ENCODE measurements at places on chromosomes 2 and 18.
A peak's percentile ranks its signal among the peaks of the same experiment; 100 is the strongest.

GRCh38 chr2:15181092-15181745 is 379.9 kb downstream of the NBAS start:
- no peak for DNase-seq

DNA sequence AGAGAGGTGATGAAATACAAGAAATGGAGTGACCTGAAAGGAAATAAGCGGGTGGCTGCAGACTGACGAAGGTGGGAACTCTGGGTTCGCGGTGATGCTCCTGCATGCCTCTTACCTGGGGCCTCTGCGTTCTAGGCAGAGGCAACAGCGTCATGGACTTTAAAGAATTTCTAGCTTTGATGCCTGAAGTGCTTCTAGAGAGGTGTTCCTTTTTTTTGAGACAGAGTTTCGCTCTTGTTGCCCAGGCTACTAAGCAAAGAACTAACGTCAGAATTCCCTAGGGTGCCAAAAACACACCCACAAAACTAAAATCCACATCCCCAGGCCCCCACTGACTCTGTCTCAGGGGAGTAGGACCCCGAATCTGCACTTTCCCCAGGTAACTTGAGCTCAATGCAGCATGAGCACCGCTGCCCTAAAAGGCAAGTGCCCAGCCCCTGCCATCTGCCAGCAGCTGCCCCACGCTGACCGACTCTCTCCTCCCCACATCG is 110.5 kb upstream of the ID2 start:
- DNase-seq, result no peak

DNA sequence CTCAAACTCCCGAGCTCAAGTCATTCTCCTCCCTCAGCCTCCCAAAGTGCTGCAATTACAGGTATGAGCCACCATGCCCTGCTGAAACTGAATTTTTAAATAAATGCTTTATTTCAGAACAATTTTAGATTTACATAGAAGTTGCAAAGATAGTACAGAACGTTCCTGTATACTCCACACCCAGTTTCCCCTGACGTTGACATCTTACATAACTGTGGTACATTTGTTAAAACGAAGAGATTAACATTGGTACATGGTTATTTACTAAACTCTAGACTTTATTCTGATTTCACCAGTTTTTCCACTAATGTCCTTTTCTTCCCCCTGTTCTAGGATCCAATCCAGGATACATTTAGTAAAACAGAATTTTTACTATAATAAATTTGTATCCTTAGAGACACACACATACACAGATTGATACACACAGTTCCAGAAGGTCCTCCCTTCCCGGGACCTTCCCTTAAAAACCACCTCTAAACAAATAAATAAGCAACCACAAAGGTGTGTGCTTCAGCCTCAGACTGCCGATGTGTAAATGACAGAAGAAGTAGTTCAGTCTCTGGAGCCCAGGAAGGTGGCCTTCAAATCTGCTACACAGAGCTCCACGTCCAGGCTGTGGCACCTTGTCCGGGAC is 6.9 kb downstream of the NEU2 start:
- DNase-seq, result no peak

- DNase-seq, result peak; percentile 90
Observed at GRCh38 chr2:240566203-240567136, 1.8 kb upstream of the RNPEPL1 start.

Data from EL (cell line).